ENCODE measurements at places on chromosomes 12 and 14.

- no peak for DNase-seq
Measured at GRCh38 chr14:93375673-93376156, 28.7 kb downstream of the COX8C start.

DNA sequence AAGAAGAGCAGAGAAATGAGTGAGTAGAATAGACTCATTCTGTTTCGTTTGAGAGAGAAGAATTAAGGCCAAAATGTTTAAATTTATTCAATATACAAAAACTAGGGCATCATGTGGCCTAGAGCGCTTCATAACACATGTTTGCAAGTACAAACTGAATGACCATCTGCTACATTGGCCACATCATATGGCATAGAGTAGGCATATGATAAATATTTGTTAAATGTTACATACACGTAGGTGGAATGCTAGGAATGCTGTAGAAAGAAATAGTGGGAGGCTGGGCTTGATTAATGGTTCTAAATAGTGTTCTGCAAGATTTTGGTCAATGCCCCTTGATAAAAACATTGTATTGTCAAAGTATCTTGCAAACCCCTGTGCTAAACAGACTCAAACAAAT lies 10.8 kb downstream of the MGP start:
- no peak for DNase-seq

DNA sequence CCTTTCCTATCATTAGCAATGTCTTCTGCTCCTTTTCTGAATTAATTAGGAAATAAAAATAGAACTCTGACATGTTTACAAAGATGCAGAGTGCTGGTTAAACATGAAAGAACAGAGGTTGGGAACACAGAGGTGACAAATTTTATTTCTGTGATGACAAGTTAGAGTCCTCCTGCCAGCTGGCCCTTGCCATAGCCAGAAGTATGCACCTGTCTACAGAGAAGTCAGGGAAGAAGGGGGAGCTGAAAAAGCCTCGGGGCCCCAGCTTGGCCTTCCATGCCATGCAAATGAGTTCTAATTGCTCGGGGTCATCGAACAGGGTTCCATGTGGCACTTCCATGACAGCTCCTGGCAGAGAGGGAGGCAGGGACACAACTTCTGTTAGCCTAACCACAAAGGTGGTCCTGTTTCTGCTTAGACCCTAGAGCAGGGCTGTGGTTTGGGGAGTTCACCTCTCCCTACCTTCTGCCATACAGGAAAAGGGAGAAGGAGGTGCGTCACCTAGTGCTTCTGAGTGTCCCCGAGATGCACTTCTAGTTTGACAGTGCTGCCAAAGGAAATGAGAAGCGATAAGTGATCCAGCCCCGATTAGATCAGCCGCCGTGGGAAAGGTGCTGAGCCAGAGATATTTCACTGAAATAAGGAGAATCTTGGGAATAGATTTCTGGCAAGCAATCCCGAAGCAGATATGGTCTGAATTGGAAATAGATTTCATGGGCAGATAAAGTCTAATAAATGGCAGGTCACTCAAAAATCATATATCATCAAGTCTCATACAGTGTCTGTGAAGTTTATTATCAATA lies 155.8 kb upstream of the FOXN3 start:
- DNase-seq = no peak

GRCh38 chr14:78664841-78665240 lies 494.7 kb downstream of the NRXN3 start:
- no peak for DNase-seq

GRCh38 chr14:101956179-101956885 lies 8.0 kb upstream of the DYNC1H1 start:
- DNase-seq = no peak

- no peak for DNase-seq
Measured at GRCh38 chr12:112236786-112237185, 111.4 kb downstream of the TRAFD1 start.

DNA sequence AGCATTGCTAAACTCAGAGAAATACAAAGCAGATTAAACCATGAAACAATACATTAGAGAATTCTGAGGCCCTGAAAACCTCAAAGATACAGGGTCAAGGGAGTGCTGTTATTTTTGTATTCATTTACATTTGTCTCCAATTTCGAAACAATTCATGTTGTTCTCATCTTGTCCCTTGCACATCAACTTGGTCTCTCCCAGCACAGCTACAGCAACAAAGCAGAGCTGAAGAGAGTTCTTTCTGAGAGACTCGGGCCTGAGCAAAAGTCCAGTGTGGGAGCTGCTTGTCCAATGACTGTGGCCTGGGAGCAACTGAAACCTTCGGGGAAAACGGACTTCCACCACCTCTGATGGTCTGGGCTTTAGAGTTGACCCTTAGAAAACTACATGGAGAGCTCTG lies 79.4 kb upstream of the CDKN3 start:
- DNase-seq = no peak

GRCh38 chr12:83106873-83107272 lies 420.2 kb downstream of the TMTC2 start:
- no peak for DNase-seq

DNA sequence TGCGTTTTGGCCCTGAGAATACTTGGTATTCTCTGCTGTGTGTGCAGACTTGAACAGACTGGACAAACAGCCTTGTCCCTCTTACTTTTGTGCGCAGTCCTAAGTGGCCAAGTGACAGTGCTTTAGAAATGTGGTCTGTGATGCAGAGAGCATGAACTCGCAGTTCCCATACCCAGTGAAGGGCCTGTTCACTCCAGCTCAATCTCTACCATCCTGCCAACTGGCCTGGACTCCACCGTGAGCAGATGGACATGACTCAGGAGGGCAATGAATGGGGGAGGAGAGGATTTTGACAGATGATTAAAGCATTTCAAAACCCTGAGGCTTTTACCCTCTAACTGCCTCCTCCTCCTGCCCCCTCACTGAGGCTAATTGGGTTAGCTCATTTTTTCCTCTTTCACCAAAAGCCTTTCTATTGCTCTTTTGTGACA lies 62.5 kb upstream of the PYGL start:
- peak; percentile 63 for DNase-seq

GRCh38 chr12:88237954-88238353 lies 95.8 kb downstream of the TMTC3 start:
- DNase-seq = peak; percentile 5

DNA sequence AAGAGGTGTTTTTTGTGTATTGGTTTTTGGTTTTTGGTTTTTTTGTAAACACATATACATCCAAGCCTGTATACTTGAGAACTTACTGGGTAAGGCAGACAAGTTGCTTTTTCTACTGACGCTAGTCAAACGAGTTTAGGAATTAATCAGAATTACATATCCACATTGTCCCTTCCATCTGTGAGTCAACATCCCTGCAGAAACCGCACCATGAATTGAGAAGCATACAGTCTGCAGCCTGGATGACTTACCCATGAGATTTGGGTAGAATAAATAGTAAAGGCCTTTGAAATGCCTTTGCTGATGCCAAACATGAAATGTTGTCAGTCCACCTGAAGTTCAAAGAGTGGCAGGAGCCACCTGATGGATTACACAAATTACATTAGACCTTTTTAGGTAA lies 21.4 kb upstream of the C12orf42 start:
- DNase-seq = no peak

- DNase-seq = no peak
Measured at GRCh38 chr14:76923431-76924370, 97.5 kb downstream of the LRRC74A start.

DNA sequence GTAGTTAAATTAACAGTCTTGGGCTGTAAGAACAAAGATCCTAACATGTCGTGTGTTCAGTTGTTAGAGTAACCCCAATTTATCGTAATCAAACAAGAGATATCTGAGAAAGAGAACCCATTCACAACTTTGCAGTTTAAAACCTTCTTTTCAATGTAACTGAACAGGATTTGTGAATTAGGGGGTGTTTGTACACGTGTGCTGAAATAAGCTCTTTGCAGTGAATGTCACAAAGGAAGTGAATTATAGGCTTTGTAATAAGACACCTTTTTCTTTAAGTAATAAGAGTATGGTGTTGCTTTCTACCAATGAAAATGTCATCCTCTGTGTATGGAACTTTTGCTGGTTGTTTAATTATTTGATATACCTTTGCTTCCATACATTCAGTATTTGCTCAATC lies 114.0 kb downstream of the ALX1 start:
- DNase-seq = no peak

DNA sequence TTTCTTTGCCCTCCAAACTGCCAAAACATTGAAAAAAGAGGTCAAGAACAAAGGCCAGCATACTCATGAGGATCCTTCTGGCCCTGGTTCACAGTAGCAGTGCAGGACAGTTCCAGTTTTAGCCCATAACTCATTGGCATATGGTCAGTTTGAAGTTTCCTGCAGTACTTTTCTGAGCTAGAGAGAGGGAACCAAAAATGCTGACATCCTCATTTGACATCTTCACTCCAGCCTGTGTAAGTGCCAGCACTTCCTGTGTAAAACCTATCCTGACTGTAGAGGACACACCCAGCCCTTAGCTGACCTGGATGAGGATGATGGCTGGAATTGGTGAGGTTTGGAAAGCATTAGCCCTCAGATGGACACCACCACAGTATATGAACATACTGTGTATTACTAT lies 84.1 kb downstream of the FGD4 start:
- no peak for DNase-seq

DNA sequence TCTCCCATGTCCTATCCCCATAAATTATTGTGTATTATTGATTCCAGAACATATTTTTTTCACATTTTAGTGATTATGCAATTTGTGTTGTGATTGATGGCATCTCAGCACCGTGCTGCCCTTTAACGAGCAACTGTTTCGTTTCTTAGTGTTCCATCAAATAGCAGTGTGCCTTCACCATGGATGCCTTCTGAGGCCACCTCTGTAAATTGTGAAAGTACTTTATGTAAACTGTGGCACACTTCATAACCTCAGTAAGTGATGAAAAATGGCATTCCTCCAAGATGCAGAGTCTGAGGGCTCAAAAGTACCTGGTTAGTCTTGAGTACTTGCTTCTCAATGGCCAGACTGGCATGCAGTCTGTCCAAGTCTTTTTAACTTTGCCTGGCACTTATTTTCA lies 8.2 kb downstream of the CHST11 start:
- DNase-seq = no peak

DNA sequence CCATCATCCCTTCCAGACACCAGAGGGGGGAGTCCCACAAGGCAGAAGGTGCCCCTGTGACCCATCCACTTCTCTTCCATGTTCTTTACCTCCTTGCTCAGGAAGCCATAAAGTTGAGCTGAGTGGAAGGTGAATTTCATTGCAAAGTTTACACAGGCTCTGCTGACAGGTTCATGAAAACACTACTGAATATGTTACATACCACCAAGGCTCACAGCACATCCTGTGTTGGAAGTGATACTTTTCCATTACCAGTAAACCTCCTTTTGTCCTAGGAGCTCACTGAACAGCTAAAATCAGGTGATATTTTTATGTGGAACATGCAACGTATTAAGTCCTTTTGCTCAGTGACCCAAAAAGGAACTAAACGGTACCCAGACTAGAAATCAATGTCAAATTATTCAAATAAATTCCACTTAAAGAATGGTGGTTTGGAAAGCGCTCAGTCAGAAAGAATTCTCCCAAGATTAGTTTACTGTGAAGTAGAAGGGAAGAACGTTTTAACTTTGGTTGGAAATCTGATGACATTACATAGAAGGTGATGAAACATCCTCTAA lies 196.2 kb upstream of the NUDT4 start:
- no peak for DNase-seq

DNA sequence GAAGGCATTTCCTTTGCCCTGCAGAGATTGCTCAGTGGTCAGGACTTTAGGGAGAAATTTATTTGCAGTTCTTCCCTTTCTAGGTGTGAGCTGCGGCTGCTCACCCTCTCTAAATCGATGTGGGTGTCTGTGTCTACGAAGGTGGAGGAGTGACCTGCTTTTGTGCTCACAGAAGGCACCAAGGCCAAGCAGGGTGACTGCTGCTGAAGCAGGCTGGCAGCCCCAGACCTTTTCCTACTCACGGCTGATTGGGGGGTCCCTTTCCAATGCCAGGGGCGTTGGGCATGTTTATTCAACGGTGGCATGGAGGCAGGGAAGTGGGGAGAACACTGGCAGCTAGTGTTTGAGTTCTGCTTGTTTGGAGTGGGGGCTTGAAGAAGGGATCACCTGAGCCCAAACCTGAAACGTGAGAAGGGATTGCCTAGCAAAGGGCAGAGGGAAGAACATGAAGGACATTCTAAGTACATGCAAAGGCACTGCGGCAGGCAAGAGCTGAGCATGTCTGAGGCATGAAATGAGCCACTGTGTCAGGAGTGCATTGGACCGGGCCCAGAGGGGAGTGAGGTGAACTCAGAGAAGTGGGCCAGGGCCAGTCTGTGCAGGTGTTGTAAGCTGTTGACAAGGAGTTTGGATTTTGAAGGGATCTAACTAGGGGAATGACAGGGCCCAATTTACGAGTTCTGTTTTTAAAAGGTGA lies 56.3 kb downstream of the CACNA1C start:
- DNase-seq = no peak

DNA sequence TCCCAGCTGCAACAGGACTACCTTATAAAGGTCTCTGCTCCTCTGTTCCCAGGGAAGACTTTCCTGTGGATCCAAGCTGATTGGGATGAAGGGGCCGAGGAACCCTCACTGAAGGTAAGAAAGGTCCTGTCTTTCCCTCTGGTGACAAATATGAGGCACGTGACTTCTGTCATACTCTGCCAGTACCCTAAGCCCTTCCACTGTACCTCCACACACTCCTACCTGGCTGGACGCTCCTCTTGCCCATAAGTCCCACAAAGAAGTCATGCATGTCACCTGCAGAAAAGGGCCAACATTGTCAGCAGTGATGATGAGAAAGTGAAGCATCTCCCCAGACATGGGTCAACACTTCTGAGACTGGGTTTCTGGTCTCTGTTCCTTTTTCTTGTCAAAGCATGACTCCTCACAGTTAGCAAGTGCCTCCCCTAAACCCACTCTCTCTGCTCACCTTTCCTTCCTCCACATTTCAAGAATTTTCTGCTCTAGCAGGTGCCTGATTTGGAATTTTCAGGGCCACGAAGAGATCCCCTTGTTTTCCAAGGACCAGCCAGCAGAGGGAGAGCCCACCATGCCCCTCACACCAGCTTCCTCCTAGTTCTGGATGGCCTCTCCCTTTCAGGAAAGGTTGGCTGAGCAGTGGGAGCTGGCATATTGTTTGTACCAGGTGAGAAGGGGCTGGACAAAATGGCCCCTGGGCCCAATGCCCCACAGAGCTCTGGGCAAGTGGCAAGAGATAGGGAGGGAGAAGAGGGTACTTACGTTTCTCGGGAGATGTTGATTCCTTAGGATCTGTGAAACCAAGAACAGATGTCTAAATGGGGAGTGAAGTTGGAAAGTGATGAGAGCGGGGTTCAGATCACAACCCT lies 3.5 kb downstream of the TAC3 start:
- DNase-seq = no peak

DNA sequence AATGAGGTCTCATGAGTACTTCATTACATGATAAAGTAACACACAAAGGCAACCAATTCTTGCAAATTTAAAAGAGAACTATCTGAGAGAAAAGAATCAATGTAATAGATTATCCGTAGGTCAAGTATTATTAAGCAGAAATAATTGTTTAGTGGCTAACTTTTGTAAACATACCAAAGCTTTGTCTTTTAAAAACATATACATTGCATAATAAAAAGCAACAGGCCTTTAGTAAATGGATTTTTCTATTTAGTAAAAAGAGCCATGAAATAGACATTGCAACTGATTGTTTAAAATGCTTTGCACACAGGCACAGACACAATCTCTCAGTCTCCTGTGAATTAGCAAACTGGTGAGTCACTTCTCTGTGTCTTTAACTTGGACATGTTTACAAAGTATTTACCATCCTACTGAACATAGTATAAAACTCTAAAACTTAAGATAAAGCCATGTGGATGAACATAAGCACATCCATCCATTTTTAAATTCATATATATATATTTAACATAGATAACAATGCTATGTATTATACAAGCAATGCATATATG lies 518.7 kb upstream of the MGAT4C start:
- DNase-seq = no peak
